ENCODE measurements at places on chromosomes 7 and 10.

- DNase-seq: no peak
These were observed 35.8 kb downstream of the AIFM2 start for GRCh38 chr10:70096705-70097420.

DNA sequence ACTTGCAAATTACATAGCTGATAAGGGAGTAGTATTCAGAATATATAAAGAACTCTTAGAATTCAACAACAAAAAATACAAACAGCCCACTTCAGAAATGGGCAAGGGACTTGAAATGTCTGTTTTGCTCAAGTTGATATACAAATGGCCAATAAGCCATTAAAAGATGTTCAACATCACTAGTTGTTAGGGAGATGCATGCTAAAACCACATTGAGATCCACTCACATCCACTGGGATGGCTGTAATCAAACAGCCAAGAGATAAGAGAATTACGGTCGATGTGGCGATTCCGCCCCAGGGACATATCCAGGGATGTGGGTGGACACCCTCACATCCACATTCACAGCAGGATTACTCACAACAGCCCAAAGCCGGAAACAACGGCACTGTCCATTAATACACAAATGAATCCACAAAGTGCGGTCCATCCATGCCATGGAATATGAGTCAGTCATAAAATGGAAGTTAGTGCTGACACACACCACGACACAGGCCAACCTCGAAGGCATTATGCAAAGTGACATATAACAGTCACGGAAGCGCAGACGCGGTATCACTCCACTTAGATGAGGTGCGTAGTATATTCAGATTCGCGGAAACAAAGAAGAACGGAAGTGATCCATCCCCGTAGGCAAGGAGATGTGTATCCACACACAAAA, 227.8 kb downstream of the DNAJB6 start:
- no peak for DNase-seq

- DNase-seq: no peak
These were observed 40.6 kb downstream of the SLC26A4 start for GRCh38 chr7:107701191-107701590.

GRCh38 chr7:121313793-121314676, 14.8 kb upstream of the WNT16 start:
- DNase-seq: peak; percentile 25

- peak; percentile 75 for DNase-seq
These were observed 152.8 kb downstream of the SGMS1 start for GRCh38 chr10:50470798-50471582.

- no peak for DNase-seq
These were observed 43.4 kb upstream of the GJD4 start for GRCh38 chr10:35561715-35562114.

DNA sequence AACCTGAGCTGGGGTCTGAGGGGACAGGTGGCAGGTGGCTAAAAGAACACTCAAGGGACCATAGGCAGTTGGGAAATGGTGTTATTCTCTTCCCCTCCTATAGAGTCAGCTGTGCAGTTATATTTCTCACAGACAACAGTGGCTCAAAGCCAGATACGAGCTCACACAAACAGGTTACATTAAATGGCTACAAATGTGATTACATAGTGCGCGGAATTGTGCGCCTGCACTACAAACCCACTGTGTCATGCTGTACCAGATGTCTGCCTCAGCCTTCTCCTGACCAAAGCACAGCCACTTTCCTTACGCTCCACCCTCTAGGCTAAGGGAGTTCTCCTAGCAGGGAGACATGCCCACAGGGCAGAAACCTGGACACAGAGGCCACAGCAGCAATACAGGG, 387.2 kb downstream of the CNTNAP2 start:
- no peak for DNase-seq

- DNase-seq: peak; percentile 57
These were observed 204.6 kb downstream of the ARHGAP21 start for GRCh38 chr10:24518981-24519597.

DNA sequence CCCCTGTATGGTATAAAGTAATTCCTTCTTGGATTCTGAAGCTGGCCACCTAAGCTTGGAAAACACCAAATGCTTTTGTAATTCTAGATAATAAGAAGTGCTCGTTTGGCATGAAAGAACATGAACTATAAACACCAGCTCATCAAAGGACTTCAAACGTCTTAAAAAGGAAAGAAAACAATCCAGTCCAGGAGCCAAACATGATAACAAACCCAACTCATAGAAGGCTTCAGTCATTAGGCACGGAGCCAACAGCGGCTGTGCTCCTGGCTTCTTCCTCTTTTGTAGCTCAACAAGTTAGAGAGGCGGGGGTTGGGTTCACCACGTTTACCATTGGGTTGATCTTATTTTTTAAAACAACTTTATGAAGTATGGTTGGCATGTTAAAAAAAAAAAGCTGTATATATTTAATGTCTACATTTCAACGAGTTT, 56.4 kb upstream of the ECHDC3 start:
- DNase-seq: peak; percentile 6

DNA sequence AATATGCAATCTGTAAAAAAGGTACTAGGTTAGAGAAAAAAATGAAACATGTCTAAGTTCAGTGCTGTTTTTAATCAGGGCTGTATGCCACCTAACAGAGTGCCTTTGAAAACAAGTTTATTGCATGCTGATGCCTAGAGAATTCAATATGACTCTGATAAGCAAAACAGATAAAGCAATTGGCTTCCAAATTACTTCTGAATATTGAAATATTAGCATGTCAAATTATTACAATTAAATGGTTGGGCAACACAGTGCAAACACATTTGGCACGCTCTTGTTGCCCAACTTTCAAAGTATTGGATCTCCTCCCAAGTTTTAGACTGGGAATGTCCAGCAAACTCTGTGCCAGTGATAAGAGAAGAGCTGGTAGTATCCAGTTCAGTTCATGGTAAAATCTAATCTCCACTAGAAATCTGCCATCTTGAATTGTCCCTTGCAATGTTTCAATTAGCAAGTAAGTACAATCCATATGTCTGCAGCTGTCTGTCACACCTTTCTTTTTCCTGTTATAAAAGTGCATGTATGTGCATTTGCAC, 65.2 kb upstream of the FAM133B start:
- DNase-seq: no peak

Measured in ACHN (cell line).